ENCODE measurements at places on chromosomes 12 and 14. TPM values are rescaled to one million over a fixed set of nuclear protein-coding genes. Genes with fewer than 3 reads are reported as not detected.

DNA sequence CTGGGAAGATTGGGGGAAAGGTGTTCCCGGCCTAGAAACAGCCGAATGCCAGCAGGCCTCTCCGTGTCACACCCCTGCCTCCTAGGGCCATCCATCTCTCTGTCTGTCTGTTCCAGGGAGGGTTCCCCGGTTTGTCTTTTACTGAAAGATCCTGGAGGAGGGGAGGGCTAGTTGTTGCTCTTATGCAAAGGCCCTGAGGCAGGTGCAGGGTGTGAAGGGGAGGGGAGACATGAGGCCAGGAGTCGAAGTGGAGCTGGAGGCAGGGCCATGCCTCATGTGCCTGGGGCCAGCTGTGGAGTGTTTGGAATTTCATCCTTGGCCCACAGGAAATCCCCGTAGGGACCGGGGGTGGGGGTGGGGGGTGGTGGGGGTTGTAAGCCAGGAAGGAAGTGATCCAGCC, 8.7 kb upstream of the RCOR1 start:
- DNase-seq = no peak

- DNase-seq = no peak
Measured at GRCh38 chr12:94987801-94988200, 15.7 kb downstream of the NDUFA12 start.

Gene DCN
- total RNA-seq = 120 TPM

DNA sequence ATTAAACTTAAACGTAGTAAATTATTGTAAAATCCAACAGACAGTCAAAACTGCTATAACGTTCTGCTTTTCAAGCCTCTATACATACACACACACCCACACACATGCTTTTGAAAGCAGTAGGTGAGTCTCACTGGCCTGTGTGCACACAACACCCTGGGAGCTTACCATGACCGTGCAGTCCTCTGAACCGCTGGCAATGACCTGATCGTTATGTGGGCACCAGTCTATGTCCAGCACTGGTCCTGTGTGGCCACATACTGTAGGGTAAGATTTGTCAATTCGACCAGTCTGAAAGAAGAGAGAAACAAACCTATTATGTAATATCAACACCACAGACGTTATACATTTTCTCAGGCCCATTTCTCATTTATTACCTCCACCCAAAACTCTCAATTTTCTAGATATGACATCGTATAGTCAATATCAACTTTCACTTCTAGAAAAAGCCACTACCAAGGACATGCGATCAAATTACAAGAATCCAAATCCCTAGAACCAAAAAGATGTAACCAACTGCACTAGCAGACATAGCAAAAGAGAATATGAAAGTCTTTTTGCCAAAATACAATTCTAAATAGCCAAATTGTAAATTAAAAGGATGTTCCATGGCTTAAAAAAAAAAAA, 44.5 kb upstream of the SELPLG start:
- no peak for DNase-seq

DNA sequence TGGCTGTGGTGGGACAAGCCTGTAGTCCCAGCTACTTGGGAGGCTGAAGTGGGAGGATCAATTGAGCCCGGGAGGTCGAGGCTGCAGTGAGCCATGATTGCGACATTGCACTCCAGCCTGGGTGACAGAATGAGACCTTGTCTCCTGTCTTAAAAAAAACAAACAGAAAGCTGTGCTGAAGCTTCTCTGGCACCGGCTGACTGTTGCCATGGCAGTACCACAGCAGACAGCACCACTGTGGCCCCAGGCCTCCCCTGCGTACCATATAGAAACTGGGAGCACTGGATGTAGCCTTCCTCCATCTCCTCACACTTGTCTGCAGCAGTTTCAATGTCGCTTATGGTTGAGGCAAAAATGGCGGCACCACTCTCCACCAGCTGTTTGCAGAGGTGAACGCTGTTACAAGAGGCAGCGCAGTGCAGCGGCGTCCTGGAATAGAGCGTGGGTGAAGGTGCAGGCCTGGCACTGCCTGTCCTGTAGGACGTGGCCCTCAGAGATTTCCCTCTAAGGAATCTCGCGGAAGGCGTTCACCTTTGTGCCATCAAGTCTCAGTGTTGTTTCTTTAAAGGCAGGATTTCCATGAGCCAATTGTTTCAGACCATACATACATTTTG, 21.9 kb downstream of the ZFYVE21 start:
- no peak for DNase-seq

Data from cerebellum (tissue), 4 donors.